ENCODE measurements at places on chromosomes 16 and 17.

DNA sequence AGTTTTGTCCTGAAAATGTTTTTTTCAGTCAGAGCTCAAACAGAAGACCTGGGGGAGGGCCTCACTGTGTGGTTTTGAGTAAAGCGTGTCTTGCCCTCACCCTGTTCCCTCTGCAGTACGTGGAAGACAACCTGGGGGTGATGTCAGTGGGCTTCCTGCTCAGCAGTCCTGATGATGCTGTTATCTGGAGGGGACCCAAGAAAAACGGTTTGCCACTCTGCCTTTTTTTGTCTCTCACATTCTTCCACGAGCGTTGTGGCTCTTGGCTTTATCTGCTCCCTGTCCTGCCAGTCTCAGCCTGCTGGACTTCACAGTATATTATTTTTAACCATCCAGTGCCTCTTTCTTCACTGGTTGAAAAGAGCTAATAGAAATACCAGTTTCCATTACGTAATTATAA lies 12.9 kb downstream of the NUBP1 start:
- DNase-seq, result no peak

DNA sequence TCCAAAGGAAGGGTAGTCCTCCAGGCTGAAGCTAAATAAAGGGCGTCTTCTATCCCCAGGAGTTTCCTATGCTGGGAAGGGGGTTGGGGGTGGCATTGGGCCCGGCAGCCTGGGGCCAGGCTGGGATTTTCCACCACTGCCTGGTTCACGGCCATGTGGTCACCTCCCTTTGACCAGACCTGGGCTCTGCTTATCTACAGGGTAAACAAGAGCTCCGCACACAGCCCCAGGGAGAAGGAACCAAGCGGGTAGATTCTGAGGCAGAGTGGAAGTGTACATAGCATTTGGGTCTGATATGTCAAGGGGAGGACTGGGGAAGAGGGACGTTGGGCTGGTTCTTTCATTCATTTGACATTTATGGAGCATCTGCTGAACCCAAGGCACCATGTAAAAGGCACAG lies 27.2 kb upstream of the TMEM220 start:
- peak; percentile 63 for DNase-seq

DNA sequence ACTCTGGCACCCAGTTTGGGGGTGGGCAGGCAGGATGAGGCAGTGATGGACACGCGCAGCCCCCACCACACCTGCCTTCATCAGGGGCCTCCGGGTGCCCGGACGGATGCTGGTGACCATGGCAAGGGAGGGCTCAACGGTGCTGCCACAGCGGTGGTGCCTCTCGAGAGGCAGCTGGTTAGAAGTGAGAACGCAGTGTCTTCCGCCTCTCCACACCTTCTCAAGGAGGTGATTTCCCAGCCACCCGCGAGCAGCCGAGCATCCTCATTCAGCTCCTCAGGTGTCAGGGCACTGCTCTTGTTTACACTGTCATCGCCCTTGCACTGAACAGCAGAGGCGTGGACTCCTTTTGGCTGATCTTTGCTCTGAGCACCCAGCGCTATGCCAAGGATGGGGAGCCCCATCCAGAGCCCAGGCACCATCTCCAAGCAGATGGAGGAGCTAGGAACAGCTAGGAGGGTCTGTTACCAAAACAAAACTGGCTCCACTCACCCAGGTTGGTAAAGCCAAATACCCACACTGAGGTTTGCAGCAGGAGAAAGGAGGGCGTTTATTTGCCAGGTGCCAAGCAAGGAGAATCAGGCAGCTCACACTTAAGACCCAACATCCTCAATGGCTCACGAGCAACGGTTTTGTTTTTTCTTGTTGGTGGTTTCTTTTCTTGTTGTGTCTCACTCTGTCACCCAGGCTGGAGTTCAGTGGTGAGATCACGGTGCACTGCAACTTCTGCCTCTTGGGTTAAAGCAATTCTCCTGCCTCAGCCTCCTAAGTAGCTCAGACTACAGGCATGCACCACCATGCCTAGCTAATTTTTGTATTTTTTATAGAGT lies 174.3 kb upstream of the TNRC6C start:
- no peak for DNase-seq

GRCh38 chr16:82953517-82953916 lies 326.7 kb downstream of the CDH13 start:
- DNase-seq, result no peak

- DNase-seq, result no peak
Measured at GRCh38 chr17:48488548-48489106, 42.2 kb downstream of the HOXB1 start.

GRCh38 chr17:35784895-35785294 lies 10.5 kb downstream of the MMP28 start:
- no peak for DNase-seq

DNA sequence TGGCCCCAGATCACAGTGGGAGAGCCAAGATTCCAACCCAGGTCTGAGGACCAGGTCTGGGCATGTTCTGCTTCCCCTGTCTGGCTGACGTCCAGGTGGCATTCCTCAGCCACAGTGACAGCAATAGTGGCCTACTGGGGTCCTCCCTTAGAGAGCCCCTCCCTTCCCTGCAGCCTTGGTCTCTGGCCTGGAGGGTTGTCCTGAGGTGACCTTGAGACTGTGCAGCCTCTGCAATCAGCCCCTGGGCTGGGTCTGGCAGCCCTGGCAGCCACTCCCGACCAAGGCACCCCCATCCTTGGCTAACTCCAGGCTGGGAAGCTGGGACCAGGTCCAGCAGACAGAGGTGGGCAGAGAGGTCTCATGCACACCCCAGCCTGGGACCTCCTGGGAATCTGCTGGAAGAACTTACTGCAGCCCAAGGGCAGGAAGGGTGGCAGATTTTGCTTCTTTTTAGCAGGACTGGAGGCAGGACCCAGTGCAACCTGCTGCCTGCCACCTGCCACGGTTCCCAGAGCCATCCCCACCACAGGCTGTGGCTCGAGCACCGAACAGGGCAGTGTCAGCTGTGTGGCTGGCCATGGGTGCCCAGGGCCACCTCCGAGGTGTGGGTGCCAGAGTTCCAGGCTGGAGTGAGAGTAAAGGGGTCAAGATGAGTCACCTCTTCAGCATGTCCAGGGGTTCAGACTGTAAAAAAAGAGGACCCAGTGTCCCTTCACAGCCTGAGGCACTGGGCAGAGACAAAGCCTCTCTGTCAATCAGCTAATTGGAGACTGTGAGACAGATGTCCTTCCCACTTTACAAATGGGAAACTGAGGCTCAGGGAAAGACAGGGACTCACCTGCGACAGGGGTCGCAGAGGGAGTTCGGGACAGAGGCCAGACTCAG lies 12.6 kb downstream of the GRB7 start:
- DNase-seq, result no peak

DNA sequence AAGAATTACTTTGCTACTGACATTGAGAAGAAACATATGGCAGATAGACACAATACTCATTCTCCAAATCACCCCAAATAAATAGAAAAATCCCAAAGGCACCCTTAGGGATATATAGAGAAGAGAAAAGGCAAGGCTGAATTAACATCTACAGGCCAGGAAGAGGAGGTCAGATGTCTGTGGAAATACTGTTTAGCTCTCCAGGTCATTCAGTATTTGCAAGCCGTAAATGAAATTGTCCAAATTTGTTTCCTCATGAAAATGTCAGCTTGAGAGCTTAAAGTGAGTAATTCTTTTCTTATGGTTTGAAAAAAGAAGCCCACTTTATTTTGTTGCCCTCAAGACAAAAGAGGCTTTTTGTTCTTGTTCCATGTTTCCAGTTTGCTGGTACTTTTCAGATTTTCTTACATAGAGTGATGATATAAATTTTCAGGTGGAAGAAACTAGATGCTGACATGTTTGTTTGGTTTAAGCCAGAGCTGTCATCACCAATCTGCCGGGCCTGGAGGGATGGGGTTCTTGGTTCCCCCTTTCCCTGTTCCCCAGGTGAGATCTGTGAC lies 189.0 kb downstream of the MAP2K4 start:
- no peak for DNase-seq

GRCh38 chr16:84970447-84971127 lies 40.7 kb downstream of the ZDHHC7 start:
- peak; percentile 90 for DNase-seq

DNA sequence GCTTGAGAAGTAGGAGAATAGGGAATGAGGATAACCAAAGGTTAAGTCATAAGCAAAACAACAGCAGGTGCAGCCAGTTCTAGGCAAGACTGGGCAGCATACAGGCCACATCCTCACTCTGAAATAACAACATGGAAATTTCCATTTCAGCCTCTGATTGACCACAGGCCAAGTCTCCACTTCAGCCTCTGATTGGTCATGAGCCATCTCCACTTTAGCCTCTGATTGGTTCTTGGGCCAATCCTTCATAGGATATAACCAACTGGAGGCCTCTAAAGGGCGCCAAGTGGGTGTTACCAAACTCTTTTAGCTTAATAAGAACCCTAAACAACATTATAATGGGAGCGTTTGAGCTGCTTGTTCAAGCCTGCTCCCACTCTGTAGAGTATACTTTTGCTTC lies 512.0 kb downstream of the NPIPA7 start:
- DNase-seq, result no peak

GRCh38 chr17:56781906-56782305 lies 51.8 kb downstream of the C17orf67 start:
- no peak for DNase-seq

GRCh38 chr17:78040440-78041385 lies 82.2 kb downstream of the TNRC6C start:
- DNase-seq, result no peak

DNA sequence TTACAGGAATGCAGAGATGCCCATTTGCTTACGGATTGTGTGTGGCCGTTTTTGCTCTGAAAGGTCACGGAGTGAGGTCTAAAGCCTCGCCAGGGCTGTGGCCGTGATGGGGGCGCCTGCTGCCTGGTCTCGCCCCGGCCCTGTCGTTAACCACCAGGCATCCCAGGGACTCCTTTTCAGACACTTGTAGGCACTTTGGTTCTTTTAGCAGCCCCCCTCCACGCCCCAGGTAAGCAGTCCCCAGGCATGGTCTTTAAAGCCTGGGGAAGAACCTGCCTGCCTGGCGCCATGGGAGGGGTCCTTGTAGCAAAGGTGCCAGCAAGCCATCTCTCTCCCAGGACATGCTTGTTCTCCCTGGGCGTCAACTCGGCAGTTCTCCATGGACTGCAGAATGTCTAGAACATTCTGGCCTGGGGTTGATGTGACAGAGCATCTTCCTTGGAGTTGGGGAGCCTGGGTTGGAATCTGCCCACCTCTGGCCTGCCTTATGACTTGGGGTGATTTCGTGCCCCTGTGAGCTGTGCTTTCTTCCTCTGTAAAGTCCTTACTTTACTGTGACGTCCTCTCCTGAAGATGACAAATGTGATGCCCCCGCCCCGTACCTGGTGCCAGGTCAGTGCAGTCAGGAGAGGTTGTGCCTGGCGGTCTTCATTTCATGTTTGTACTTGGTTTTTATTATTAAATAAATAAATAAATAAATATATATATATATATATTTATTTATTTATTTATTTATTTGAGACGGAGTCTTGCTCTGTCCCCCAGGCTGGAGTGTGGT lies 5.4 kb downstream of the KCTD5 start:
- peak; percentile 1 for DNase-seq

DNA sequence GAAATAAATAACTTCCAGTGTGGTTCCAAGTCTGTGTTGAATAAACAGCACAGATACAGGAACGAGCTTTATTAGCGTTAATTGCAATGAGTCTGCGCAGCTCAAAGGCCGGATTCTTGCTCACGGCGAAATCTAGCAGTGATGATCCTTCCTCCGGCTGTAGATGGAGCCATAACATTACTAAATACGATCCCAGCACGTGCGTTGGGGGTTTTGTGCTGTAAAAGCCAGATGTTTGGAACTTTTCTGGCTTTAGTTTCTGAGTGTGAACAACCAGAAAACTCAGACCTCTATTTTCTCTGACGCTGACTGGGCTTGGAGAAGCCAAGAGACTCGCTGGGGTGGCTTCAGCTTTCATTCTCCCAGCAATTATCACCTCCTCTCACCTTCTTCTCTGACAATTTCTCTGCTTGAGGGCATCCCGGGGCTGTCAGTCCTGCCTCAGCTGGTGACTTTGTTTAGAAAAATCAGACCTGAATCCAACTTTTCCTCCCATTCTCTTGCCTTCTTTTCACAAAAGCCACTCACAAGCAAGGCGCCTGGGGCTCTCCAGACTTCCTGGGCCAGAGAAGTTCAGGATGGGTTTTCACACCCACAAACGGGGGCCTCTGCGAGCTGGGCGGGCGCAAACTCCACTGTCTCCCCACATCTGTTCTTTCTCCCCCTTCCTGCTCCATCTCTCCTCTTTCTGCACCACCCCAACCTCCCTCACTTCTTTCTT lies 47.1 kb upstream of the AKTIP start:
- peak; percentile 55 for DNase-seq

DNA sequence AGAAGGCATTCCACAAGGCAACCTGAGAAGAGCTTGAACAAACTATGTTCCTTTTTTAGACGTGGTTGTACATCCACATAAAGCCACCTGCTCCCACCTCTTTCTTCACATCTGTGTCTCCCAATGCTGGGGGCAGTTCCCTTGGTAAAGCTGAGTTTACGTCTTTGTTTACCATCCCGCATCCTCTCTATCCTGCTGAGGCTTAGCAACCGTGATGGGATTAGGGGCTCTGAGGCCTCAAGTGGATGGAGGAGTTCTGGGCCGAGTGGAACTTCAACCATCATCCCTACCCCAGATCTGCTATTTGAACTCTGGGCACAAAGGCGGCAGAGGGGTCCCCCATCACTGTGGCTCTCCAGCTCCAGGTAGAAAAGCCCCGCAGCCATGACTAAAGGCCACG lies 94.2 kb upstream of the CREBBP start:
- no peak for DNase-seq

DNA sequence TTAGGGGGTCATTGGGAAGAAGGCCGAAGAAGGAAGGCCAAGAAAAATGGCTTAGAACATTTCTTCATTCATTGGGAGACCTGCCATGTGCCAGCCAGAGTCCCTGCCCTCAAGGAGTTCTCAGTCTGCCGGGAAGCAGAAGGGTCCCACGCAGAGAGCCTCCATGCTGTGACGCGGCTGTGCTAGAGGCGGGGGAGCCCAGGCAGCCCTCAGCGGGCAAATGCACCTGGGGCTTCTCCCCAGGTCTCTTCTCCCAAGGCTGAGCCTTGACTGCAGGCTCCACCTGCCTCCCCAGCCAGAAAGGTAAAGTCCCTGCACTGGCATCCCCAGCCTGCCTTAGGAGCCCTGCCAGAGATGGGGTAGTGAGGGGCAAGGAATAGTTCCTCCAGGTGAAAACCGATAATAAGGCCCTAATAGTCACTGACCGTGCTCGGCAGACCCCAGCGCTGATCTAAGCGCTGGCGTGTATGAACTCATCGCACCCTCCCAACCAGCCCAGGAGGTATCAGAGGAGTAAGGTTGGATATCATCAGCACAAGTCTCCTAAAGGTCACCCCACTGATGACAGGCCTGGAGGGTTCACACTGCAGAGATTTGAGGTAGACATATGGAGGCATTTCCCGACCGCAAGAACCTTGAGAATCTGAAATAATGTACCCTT lies 6.0 kb upstream of the CDR2L start:
- no peak for DNase-seq
